ENCODE measurements at places on chromosomes 6 and 20. TPM values are rescaled to one million over a fixed set of nuclear protein-coding genes. Genes with fewer than 3 reads are reported as not detected.
A peak's percentile ranks its signal among the peaks of the same experiment; 100 is the strongest.

DNA sequence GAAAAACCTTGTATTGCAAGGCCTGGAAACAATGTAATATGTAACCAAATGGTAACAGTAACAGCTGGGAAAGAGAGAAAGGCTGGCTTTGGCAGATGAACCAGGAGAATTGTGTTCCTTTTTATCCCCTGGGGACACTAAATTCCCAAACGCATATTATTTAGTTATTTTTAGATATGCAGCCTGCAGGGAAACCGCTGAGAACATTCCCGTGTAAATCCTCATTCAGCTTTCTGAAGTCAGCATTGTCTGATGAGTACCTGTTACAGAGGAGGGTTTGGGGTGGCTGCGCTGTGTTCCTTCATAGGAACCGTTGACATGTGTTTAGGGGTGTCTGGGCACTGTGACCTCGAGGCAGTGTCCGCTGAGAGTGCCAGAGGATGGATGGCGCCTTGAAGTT, 101.3 kb downstream of the SMOC2 start:
- no peaks in the 10 kb centered on the region for H3K36me3 ChIP-seq
- H3K27ac ChIP-seq, result peak overlapping the region; percentile 78
- H3K4me3 ChIP-seq, result no peak overlapping the region
- no peak for DNase-seq
- H3K27me3 ChIP-seq, result peaks cover 21% of the 10 kb centered on the region

DNA sequence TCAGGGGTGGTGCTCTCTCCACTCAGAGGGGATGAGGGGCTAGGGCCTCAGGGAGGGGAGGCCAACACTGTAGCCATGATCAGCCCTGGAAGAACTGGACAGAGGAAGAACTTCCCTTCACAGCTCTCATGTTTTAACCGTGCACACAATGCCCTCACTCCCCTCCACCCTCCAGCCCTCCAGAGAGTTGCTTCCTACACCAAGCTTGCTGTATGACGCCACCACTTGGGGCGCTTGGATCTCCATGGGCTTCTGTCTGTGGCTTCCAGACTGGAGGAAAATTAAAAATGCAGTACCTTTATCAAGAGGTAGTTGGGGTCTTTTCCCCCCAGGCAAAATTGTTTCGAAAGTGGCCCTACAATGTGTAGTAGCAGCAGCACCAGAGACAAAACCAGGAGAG, 48.4 kb downstream of the ARHGAP40 start:
- no peak overlapping the region for H3K4me3 ChIP-seq
- no peak for DNase-seq
- H3K27me3 ChIP-seq, result peaks cover 97% of the 10 kb centered on the region
- H3K4me1 ChIP-seq, result peaks cover 9% of the 10 kb centered on the region

DNA sequence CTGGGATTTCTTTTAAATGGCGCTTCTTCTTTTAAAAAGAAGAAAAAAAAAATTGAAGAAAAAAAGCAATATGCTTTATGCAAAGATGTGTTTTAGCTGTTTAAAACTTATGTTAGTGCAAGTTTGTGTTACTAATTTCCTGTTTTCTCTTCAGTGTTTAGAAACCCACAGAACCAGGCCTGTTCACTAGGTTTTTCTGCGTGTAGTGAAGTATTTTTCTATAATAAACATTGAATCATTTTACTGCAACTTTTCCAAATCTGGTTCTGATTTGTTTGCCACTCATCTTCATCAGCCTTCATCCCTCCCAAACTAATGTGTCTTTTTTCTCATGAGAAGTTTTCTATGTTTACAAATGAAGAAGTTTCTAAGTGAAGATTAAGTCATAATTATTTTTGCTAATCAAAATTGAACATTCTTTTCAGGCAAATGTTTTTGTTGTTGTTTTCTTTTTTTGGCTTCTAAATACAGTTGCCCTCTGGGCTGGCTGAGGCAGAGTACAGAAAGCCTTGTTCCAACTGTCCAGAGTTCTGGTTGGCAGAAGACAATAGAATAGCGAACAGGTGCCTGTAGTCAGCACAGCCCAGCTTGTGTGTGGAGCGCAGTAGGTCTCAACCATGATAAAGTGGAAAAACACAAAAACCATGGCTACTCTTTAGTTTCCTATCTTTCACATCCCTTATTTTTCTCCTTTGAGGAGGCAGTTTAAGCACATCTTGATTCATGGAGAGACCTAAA, 14.5 kb downstream of the ZNF76 start:
- peak overlapping the region; percentile 70 for H3K27ac ChIP-seq
- no peak for DNase-seq
- H3K27me3 ChIP-seq, result no peaks in the 10 kb centered on the region
- H3K36me3 ChIP-seq, result peaks cover 7% of the 10 kb centered on the region
- H3K4me3 ChIP-seq, result no peak overlapping the region

DNA sequence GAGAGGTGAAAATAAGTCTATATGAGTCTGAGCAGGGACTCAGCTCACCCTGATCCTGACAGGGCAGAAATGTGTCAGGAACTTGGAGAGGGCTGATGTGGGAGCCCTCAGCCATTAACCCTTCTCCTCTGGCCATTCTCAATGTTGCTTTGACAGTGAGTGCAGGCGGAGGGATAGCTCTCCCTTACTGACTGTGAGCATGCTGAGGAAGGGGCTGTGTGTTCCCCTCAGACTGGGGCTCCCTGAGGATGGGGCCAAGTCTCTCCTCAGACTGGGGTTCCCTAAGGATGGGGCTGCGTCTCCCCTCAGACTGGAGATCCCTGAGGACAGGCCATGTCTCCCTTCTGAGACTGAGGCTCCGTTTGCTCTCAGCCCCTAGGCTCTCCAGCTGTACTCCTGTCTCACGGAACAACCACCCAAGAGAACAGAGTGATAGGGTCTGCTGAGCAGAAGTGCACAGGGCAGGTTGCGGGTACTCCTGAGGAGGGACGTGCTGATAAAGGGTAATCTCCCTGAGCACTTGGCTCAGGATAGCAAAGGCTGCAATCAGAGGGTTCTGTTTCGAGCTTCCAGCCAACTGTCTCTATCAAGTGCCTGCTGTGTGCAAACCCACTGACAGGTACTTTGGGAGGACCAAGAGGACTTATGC, 141.0 kb downstream of the MRPL14 start:
- no peak for DNase-seq
- no peak overlapping the region for H3K27ac ChIP-seq
- H3K4me3 ChIP-seq, result no peak overlapping the region
- H3K4me1 ChIP-seq, result peaks cover 52% of the 10 kb centered on the region
- no peaks in the 10 kb centered on the region for H3K36me3 ChIP-seq

TXLNB gene
- 137 TPM for total RNA-seq
